ENCODE measurements at places on chromosomes 5 and 9. TPM values are rescaled to one million over a fixed set of nuclear protein-coding genes. Genes with fewer than 3 reads are reported as not detected.

DNA sequence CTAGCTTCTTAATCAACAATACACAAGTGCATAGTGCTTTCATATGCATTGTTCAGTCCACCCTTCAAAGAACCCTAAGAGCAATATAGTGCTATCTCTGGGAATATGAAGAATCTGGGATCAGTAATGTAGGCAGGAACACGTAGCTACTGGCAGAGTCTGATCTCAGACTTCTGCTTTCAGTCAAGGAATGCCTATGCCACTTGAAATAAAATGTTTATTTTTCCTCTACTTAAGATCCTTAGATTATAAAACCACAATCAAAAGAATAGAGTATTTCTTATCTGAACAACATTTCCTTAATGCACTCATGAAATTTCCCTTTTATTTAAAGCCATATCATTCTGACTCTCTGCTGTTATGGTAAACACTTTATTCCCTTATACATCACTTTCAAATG lies 1407.8 kb upstream of the C9orf72 start:
- no peaks in the 10 kb centered on the region for H3K4me1 ChIP-seq
- no peaks in the 10 kb centered on the region for H3K36me3 ChIP-seq
- no peak for DNase-seq

DNA sequence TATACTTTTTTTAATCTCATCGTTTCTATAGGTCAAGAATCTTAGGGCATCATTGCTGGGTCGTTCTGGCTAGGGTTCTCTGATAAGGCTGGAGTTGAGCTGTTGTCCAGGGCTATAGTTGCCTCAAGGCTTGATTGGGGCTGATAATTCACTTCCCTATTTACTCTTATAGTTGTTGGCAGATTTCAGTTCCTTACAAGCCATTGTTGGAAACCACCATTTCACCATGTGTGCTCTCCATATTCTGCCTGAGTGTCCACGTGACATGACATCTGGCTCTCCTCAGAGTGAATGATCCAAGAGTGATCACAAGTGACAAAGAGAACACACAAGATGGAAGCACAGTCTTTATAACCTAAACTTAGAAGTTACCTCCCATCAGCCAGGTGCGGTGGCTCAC lies 852.2 kb downstream of the EFNA5 start:
- H3K4me1 ChIP-seq: no peaks in the 10 kb centered on the region
- no peaks in the 10 kb centered on the region for H3K36me3 ChIP-seq
- H3K4me3 ChIP-seq: no peak overlapping the region
- no peak for DNase-seq
- H3K27me3 ChIP-seq: no peaks in the 10 kb centered on the region

DNA sequence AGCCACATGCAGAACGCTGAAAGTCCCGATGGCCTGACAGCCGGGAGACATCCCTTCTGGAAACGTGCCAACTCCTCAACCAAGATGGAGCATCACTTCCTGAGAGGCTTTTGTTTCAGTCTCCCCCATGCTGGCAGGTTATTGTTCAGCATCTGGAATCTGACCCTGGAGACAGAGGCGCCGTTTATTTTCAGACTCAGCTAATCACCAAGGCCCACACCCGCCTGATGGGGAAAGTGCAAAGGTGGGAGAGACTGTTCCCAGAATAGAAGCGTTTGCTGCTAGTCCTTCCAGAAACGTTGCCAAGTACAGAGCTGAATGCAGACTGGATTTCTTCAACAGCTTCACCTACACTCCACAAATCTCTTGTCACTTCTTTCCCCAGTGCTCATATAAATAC lies 41.8 kb upstream of the S1PR3 start:
- no peak for DNase-seq
- peaks cover 5% of the 10 kb centered on the region for H3K27me3 ChIP-seq
- no peak overlapping the region for H3K27ac ChIP-seq

Gene PCDHAC2
- total RNA-seq: not detected
